ENCODE measurements at places on chromosomes 7 and 10. TPM values are rescaled to one million over a fixed set of nuclear protein-coding genes. Genes with fewer than 3 reads are reported as not detected.

DNA sequence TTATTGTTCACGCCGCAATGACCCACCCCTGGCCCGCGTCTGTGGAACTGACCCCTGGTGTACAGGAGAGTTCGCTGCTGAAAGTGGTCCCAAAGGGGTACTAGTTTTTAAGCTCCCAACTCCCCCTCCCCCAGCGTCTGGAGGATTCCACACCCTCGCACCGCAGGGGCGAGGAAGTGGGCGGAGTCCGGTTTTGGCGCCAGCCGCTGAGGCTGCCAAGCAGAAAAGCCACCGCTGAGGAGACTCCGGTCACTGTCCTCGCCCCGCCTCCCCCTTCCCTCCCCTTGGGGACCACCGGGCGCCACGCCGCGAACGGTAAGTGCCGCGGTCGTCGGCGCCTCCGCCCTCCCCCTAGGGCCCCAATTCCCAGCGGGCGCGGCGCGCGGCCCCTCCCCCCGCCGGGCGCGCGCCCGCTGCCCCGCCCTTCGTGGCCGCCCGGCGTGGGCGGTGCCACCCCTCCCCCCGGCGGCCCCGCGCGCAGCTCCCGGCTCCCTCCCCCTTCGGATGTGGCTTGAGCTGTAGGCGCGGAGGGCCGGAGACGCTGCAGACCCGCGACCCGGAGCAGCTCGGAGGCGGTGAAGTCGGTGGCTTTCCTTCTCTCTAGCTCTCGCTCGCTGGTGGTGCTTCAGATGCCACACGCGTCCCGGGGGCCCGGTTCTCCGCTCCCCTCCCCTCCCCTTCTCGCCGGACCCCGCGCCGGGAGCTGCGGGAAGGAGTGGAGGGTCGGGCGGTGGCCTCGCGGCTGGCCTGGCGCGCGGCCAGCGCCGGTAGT lies at the start of gene CBX3:
Gene CBX3 (plus strand): TSS at position 499 of the 772 bp plus-strand sequence. CDS start 1,254 bp downstream, outside the sequence.
- DNase-seq = no peak

GRCh38 chr7:142629588-142630260 lies 119.5 kb upstream of the PRSS1 start:
- no peak for DNase-seq

DNA sequence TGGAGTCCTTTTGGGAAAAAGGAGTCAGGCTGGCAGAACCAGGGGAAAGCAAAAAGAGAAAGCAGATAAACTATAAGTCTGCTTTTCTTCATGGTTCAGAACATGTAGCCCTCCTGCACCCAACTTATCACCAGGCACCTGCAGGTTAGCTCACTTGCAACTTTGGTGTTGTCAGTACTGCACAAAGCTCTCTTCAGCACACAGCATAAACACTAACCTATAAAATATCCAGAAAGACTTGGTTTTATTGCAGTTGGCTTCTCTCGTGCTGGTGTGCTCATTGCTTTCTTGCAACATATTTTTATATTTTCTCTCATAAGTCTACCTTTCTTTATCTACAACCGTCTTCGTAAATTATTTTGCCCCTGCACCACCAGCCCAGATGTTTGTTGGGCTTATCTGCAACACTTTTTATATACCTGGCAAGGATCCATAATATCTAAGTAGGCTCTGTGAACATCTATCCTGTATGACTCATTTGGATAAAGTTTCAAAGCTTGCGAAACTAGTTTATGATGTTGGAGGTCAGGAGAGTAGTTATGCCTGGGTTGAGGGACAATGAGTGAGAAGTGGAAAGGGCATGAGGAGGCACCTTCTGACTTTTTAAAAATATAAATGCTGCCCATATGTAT lies 164.6 kb downstream of the ANKRD30A start:
- DNase-seq = no peak

The TMEM273 gene
- total RNA-seq = not detected

The IGF2BP3 gene
- total RNA-seq = 49.3 TPM

- DNase-seq = no peak
Observed at GRCh38 chr10:14691359-14691758, 83.3 kb downstream of the FAM107B start.

DNA sequence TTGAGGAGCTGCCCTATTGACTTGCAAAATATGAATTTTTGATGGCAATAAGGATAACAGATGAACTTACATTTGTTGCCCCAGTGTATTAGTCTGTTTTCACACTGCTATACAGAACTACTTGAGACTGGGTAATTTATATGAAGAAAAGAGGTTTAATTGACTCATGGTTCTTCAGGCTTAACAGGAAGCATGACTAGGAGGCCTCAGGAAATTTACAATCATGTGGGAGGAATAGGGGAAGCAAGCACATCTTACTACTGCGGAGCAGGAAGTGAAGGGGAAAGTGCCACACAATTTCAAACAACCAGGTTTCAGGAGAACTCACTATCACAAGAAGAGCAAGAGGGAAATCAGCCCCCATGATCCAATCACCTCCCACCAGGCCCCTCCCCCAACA lies 57.9 kb downstream of the ZNF22 start:
- DNase-seq = no peak

The SNX10 gene
- 18.8 TPM for total RNA-seq

The IQUB gene
- under 0.01 TPM for total RNA-seq

GRCh38 chr10:32376097-32376496 lies 29.1 kb upstream of the EPC1 start:
- no peak for DNase-seq

The AGBL3 gene
- 1.7 TPM for total RNA-seq

DNA sequence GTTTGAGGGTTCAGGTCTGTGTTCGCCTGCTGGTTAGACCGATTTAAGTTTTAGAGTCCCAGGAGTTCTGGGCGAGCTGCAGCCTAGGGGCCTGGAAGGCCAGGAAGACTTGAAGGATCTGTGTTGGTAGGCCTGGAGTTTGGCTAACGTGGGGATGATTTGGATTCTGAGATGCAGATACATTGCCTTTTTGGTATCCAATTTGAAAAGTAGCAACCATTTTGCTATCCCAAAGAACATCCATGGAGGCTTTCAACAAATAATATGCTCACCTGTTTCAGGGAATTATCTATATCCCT lies 433 bp upstream of the TRIM4 start:
- DNase-seq = no peak

The OR6B1 gene
- total RNA-seq = not detected

GRCh38 chr7:107173691-107174406 lies 5.0 kb downstream of the HBP1 start:
- DNase-seq = no peak

The STAG3 gene
- total RNA-seq = 0.69 TPM

GRCh38 chr7:143040209-143040715 lies 11.9 kb upstream of the OR6V1 start:
- DNase-seq = no peak

GRCh38 chr10:100637785-100638184 lies 102.0 kb downstream of the HIF1AN start:
- no peak for DNase-seq

DNA sequence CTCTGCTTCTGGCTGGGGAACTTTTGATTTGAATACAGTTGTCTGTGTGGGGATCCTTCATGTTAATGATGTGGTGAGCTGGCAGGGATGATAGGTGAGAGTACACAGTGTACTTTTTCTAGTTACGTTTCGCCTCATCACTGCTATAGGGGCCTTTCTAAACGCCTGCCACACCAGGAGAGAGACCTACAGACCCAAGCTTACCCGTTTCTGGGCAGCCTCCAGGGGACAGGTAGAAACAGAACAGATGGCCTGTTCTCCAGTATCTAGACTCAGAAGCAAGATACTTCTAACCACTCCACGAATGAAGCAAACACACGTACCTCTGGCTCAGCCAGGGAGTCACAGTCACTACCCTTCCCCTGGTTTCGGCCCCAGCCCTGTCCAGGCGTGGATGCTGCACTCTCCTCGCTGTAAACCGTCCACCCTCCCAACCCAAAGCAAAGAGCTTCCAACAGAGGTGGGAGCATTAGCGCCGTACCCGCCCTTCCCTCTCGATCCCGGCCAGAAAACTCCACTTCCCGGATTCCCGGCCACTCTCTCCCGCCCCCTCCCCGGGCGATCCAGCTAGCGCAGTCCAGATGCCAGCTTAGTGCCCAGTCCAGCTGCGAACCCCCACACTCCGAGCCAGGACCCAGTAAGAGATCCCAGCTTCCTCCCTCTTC lies 1.2 kb downstream of the CCDC6 start:
- no peak for DNase-seq

- DNase-seq = no peak
Observed at GRCh38 chr7:140672382-140673062, at the start of gene ADCK2. Gene ADCK2, plus strand, starts transcription at chr7:140672945. Its CDS starts 386 bp downstream, at chr7:140673331.

DNA sequence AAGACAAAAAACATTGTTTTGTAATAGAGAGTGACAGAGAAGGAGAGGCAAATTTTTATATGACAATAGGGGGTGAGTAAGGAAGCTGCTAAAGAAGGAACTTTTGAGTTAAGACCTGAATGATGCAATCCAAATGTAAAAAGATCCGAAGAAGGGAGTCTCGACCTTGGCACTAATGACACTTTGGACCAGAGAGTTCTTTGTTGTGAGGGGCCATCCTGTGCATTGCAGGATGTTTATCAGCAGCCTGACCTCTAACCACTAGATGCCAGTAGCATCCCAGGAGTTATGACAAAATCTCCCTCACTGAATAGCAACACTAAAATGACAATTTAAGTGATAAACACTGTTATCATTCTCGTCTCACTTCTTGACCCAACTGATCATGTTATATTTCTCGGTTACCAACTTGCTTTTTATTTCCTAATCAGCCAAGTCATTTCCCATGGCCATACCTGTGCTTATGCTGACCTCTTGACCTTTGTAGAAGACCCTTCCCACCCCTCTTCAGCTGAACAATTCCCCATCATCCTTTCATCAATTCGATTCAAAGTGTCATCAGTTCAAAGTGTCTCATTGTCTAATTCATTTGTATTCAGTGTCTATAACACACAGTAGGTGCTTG lies 30.0 kb downstream of the DGKI start:
- DNase-seq = no peak

- no peak for DNase-seq
Observed at GRCh38 chr7:51613911-51614357, 297.3 kb upstream of the COBL start.

GRCh38 chr10:6787091-6787490 lies 207.0 kb upstream of the PRKCQ start:
- no peak for DNase-seq

GRCh38 chr7:15594461-15594860 lies 32.6 kb upstream of the AGMO start:
- DNase-seq = no peak

GRCh38 chr10:5547931-5548660 lies 23.3 kb downstream of the CALML3 start:
- DNase-seq = no peak

- no peak for DNase-seq
Observed at GRCh38 chr10:96991313-96991841, 159.3 kb downstream of the LCOR start.

DNA sequence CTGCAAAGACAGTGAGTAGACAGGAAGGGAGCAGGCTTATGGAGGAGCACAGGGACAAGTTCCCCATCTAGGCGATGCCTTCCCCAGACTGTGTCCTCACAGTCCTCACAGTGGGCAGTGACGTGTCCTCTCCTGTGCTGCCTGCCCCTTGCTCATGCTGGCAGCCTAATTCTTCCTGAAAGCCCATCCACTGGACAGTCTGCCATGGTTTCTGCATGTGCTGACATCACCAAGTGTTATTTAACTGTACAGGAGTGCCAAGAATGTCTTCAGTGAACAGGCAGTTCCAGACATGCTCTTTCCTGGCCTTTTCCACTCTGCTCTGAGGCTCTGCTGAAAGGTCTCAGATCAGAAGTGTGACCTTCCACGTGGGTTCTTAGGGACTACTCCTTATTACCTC lies 54.1 kb downstream of the ZNF248 start:
- no peak for DNase-seq

DNA sequence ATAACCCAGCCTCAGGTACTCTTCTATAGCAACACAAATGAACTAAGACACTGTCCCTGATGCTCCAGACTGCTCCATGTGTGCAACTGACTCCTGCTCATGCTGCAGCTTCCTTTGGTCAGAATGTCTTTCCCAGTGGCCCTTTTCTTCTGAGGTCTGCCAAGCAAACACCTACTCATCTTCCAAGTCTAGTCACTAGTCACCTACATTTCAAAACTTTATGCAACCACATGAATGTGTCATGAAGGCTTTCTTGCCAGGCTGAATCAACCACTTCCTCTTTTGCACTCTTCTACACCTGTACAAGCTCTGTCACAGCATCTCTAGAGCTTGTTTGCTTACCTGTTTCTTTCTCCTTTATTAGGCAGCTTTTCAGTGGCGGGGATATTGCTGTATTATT lies 75.8 kb downstream of the LSMEM1 start:
- DNase-seq = no peak

The NKX1-2 gene
- not detected for total RNA-seq

Measured in epithelial cell of proximal tubule (primary cell).